Iris pigment epithelial cell (primary cell): ENCODE measurements at places on chromosomes 5 and 9.

DNA sequence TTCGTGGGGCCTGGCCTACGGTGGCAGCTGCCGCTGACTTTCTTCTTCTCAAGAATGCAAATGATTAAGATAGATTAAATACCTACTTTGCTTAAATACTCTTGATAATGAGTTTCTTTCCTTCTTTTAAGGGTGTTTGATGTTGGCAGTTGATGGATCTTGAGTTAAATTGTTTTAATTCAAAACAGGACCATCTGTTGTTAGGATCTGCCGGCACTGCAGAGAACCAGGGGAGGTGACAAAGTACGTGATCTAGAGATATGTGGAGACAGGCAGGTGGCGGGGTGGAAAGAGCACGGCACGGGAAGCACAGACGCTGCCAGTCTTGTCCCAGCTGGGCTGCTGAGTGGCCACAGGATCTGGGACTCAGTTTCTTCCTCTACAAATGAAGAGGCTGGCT lies 37.9 kb downstream of the MED27 start:
- DNase-seq = no peak

- DNase-seq = peak; percentile 14
These were observed 48.5 kb downstream of the PLK2 start for GRCh38 chr5:58411372-58411771.

- no peak for DNase-seq
These were observed 487.4 kb downstream of the IRX1 start for GRCh38 chr5:4082966-4083564.

DNA sequence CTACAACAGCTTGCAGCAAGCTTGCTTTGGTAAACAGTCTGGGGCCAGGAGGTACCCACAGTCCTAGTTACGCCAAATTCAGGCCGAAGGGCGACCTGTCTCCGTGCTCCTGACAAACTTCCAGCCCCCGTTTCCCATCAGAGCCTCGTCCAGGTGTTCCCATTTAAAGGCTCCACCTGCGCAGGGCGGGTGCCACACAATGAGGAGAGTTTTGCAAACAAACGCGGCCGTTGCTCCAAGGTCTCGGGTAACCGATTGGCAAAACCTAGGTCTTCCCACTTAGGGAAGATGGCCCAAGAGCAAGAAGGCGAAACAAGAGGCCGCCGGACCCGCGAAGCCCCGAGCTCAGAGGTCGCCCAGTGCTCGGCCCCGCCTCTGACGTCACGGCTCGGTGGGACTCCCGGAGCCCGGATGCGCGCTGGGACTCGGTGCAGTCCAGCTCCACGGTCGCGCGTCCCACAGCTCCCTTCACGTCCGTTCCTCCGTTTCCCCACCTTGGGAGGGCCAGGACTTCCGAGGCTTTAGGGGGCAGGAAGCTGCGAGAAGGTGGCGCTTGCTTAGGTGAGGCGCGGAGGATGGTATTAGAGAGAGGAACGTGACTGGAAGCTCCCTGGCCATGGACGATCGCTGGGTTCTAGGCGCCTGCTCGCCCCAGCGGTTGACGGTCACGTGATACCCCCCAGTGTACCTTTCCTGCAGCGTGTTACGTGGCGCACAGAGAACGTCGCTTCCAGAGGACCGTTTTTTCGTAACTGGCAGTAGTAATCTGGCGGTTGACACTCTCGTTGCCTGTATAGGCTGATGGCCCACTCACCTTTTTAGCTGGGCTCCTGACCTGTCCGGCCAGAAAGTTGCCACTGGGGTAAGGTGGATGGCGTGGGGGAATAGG lies 41.8 kb upstream of the KDM4C start:
- no peak for DNase-seq

DNA sequence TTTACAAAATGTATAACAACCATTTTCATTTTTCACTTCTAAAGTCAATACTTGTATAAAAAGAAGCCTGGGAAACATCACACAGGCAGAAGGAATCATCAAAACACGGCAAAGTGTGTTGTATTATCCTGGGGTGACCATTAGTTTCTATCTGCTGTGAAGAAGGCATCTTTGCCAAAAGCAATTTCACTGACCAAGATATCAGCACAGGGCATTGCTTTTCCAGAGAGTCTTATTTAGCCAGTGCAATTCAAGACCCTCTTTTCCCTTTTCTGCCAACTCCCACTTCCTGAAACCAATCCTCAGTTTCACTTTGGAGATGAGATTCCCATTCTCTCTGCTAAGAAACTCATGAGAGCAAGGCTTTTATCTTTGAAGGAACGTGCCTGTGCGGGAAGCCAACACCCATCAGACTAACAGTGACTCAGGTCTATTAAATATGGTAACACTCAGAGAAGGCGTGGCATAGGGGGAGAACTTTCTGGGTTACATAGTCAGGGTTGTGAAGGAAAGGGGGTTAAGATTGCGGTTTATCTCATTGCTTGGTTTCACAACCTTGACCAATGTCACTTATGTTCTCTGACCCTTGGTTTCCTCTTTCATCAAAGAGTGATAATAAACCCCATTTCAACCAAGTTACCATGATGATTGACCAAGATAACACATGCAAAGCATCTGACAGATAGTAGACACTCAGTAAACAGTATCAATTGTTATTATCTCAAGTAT lies 666.9 kb upstream of the KLF4 start:
- DNase-seq = peak; percentile 38

GRCh38 chr5:128135286-128135685 lies 51.7 kb downstream of the SLC12A2 start:
- DNase-seq = no peak
